DND-41 (cell line): ENCODE measurements at places on chromosomes 3 and 15.

DNA sequence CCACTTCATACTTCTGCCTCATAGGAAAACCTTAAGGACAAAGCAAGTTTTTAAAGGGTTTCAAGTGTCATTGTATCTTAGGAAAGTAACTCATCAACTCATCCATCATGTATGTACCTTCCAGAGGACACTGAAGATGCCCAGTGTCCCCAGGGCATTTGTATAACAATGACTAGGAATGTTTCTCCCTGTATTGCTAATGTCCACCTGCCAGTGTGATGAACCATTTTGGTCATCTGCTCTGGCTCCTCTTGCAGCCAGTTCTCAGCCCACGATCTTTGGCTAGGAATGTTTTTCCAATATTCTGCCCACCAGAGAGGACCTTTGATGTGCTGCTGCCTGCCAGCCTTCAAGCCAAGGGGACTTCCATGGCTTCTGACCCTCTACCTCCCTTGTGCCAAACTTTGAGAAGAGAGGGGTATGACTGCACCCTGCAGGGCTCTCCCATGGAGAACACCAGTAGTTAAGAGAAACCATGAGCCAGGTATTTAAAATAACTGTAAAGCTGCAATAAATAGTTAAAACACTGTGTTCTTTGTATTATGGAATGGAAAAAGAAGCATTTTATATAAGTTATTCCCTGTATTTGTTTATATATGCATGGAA, 11.4 kb downstream of the LMOD3 start:
- H3K4me1 ChIP-seq = no peaks in the 10 kb centered on the region
- no peak overlapping the region for H3K27ac ChIP-seq
- H3K4me3 ChIP-seq = no peak overlapping the region
- no peaks in the 10 kb centered on the region for H3K27me3 ChIP-seq
- DNase-seq = no peak

DNA sequence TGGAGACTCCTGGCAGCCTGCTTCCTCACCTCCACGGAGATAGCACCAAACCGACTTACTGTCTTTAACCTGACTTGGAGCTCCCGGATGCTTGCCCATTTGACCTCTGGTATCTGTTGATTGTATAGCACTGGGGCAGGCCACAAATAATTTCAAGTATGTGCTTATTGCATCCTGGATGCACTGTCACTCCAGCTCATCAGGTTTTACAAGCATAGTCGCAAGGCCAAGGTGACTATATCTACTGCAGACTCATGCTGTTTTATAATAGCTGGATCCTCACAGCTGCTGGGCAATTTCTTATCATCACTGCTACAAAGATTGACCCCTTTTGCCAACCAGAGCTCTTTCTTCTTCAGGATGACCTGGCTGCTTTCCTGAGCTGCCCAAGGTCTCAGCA, 45.6 kb downstream of the PEX5L start:
- peaks cover 22% of the 10 kb centered on the region; the same call in 1 of the 2 replicates for H3K36me3 ChIP-seq
- DNase-seq = no peak
- no peaks in the 10 kb centered on the region for H3K4me1 ChIP-seq

DNA sequence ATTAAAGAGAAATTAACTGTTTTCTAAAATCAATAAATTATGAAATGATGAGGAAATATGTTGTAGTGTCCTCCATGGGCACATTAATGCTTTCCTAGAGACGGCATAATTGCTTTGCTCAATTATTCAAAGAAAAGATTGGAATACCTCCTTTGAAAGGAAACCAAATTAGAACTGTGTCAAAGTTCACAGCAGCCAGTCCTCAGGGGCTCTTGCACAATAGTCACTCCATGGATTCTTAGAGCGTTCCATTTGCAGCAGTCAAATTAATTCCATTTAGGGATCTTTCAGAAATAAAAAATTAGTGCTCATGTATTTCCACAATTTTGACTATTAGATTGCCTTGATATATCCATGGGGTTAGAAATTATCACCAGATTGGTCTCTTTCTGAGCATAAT, 841.6 kb upstream of the DPPA4 start:
- no peaks in the 10 kb centered on the region for H3K36me3 ChIP-seq
- no peaks in the 10 kb centered on the region for H3K4me1 ChIP-seq
- no peak overlapping the region for H3K4me3 ChIP-seq
- DNase-seq = no peak
- no peaks in the 10 kb centered on the region for H3K27me3 ChIP-seq

- H3K4me3 ChIP-seq = no peak overlapping the region
- no peaks in the 10 kb centered on the region for H3K27me3 ChIP-seq
- no peak for DNase-seq
- H3K4me1 ChIP-seq = no peaks in the 10 kb centered on the region
- H3K27ac ChIP-seq = no peak overlapping the region
- no peaks in the 10 kb centered on the region for H3K36me3 ChIP-seq
These were observed 165.1 kb upstream of the ATP10A start for GRCh38 chr15:26028086-26028740.

GRCh38 chr15:68503791-68504680, 72.1 kb upstream of the ITGA11 start:
- no peaks in the 10 kb centered on the region for H3K36me3 ChIP-seq
- no peak overlapping the region for H3K27ac ChIP-seq
- no peak overlapping the region for H3K4me3 ChIP-seq

- H3K4me3 ChIP-seq = no peak overlapping the region
These were observed 102.2 kb downstream of the PTPRG start for GRCh38 chr3:61663356-61664104.

DNA sequence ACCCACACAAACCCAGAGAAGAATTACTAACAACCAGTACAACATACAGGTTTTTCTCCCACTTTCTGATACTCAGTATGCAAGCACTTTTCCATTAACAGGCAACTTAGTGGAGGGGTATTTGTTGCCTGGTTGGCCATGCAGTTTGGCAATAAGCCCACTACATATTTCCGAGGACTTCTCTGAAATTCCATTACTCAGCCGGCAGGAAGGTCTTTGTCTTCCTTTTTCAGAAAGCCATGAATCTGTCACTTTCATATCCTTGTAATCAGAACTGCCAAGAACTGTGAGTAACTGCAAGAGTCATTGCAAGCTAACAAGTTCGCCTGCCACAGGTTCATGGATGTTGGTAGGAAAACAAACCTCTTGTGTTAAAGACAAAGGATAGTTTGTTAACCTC, 422.3 kb upstream of the ROBO1 start:
- no peak overlapping the region for H3K4me3 ChIP-seq
- DNase-seq = no peak
- H3K27me3 ChIP-seq = no peaks in the 10 kb centered on the region
- H3K4me1 ChIP-seq = no peaks in the 10 kb centered on the region
- no peaks in the 10 kb centered on the region for H3K36me3 ChIP-seq
- no peak overlapping the region for H3K27ac ChIP-seq

- H3K36me3 ChIP-seq = no peaks in the 10 kb centered on the region
- H3K4me3 ChIP-seq = no peak overlapping the region
- no peak for DNase-seq
These were observed 1106.8 kb downstream of the ROBO1 start for GRCh38 chr3:78660957-78661356.

DNA sequence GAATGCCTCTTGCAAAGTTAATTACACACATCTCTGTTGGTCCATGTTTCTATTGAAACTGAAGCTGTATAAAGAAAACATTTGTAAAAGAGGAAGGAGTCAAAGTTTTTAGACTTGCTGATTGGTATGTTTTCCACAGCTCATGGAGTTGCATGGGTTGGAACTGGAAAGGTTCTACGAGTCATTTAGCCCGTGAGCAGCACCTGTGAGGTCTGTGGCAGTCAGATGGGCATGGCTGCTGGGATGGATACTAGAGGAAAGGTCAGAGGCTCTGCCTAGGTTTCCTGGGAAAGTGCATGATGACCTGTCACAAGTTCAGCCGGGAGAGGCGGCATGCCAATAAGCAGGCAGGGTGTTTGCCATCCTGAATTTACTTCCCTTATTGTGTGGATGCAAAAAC, 155.4 kb downstream of the CACNA1D start:
- H3K27ac ChIP-seq = no peak overlapping the region
- no peak for DNase-seq

DNA sequence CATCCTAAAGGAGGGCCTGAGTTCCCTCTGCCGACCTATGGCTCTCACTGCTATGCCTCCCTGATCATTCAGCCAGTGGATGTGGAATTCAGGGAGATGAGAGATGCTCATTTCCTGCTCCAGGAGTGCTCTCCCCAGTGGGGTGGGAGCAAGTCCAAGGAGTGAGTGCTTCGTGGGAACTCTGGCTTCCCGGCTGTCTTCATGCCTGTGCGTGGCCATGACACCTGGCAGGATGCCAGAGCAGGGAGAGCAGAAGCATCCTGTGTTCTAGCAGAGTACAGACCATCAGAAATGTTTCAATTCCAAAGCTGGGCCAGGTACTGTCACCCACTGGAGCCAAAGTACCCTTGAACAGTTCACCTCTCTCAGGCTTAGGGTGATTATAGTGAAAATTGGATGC, 45.1 kb downstream of the APH1B start:
- H3K4me1 ChIP-seq = no peaks in the 10 kb centered on the region
- no peak overlapping the region for H3K4me3 ChIP-seq
- no peaks in the 10 kb centered on the region for H3K27me3 ChIP-seq
- DNase-seq = peak; percentile 6
- H3K27ac ChIP-seq = no peak overlapping the region
- H3K36me3 ChIP-seq = no peaks in the 10 kb centered on the region

DNA sequence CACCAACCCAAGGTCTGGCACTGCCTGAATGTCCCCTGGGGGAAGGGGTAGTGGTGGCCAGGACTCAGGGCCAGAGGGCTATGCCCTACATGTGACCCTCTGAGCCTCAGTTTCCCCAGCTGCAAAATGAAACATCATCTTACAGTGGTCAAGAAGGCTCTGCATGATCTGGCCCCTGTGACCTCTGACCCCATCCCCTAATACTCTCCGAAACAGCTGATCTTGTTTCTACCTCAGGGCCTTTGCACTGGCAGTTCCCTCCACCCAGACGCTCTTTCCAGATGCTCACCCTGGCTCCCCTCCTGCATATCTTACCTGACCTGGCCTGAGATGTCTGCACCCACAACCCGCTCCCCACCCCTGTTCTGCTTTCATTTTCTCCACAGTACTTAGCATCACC, 21.8 kb downstream of the PLXND1 start:
- peaks cover 6% of the 10 kb centered on the region for H3K4me1 ChIP-seq
- DNase-seq = no peak
- H3K27me3 ChIP-seq = no peaks in the 10 kb centered on the region
- no peak overlapping the region for H3K4me3 ChIP-seq

DNA sequence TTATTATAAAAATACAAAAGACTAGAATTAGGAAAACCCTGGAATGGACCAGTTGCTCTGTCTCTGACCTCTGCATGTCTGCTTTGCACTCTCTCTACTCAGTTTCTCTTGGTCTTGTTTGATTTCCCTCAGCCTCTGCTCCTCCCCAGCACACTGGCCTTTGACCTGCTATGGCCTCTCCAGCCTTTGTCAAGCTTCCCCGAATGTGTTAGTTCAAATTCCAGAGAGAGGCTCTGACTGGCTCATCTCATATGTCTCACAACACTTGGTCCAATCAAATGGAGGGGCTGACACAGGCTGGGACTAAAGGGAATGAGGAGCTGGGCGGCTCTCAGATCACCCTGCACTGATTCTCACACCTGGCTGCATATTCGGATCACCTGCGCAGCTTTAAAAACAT, 52.4 kb upstream of the CMTM8 start:
- no peak overlapping the region for H3K4me3 ChIP-seq
- no peaks in the 10 kb centered on the region for H3K27me3 ChIP-seq
- no peaks in the 10 kb centered on the region for H3K4me1 ChIP-seq
- DNase-seq = no peak

DNA sequence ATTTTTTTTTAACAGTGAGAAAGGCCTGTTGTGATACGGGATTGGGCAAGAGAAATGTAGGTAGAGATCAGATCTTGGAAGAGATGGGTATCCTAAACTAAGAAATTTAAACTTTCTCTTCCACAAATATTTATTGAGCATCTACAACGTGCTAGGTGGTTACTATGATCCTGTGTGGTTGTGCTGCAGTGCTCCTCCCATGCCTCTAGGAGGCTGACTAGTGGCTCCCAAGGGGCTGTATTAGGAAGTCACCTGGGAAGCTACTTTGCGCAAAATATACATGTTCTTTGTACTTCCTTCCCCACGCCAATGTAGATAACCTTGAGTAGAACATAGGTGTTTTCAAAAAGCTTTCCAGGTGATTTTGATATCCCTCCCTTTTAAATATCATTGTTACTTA, 27.2 kb downstream of the USP3 start:
- H3K4me1 ChIP-seq = no peaks in the 10 kb centered on the region
- no peaks in the 10 kb centered on the region for H3K27me3 ChIP-seq
- no peak overlapping the region for H3K27ac ChIP-seq
- no peak overlapping the region for H3K4me3 ChIP-seq
- DNase-seq = no peak

DNA sequence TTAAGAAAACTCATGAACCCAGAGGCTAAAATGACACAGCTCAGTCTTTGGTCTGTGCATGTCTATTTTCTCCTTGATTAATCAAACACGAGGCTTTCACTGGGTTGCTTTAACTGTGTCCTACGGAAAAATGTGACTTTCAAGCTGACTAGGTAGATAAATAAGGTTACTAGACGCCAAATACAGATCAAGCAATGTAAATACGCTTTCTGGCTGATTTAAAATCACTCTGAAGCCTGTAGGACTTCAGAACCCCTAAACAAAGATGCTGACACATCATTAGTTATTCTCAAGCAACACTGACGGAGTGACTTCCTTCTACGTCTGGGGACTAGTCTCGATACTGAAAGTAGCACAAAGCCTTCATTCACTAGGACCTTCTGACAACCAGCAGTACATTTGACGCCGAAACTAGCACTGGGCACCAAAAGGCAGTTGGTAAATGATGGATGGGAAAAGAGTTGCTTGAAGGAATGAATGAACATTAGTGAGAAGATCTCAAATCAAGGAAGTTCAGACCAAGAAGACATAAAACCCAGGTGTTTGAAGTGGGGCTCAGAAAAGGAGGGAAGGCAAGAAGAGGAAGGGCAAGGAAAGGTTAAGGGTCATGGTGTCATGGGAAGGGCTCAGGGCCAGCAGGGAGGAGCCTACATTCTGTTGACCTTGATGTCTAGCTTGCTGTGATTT, 67.1 kb upstream of the CDV3 start:
- no peak overlapping the region for H3K27ac ChIP-seq
- no peak for DNase-seq
- no peaks in the 10 kb centered on the region for H3K4me1 ChIP-seq
- no peak overlapping the region for H3K4me3 ChIP-seq
- peaks cover 3% of the 10 kb centered on the region for H3K27me3 ChIP-seq
- no peaks in the 10 kb centered on the region for H3K36me3 ChIP-seq

DNA sequence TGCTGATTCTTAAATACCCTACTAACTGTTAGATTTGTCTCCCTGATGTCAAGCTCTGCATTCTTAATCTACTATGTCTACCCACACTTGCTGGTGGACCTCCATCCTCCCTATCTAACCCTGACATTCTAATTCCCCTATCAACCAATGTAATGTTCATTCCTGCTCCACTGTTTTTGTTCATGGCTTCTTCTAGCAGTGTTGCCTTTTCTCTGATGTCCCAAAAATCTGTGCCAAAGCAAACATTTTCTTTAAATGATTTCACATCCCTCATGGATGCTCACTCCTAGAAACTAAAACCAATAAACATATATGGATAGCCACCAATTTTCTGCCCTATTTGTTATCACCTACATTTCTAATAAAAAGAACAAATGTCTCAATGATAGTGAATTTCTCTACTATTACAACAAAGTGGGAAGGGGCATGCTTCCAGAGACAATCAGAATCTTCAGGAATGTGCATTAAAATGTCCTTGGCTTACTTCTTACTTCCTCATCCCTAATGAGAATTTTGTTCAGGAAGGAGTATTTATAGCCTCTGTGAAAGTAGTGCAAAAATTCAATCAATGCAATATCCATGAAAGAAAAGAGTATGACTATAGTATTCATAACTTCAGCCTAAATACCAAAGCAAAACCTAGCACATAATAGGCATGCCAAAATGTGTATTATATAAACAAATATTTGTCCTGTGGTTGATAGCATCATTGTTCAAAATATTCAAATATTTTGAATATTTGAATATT, 273.3 kb downstream of the ZNF385D start:
- H3K4me3 ChIP-seq = no peak overlapping the region
- no peaks in the 10 kb centered on the region for H3K4me1 ChIP-seq
- DNase-seq = no peak
- no peaks in the 10 kb centered on the region for H3K27me3 ChIP-seq
- no peaks in the 10 kb centered on the region for H3K36me3 ChIP-seq
